ENCODE measurements at places on chromosomes 2 and 18.

- DNase-seq = no peak
Observed at GRCh38 chr2:44086629-44087028, 82.0 kb upstream of the PPM1B start.

DNA sequence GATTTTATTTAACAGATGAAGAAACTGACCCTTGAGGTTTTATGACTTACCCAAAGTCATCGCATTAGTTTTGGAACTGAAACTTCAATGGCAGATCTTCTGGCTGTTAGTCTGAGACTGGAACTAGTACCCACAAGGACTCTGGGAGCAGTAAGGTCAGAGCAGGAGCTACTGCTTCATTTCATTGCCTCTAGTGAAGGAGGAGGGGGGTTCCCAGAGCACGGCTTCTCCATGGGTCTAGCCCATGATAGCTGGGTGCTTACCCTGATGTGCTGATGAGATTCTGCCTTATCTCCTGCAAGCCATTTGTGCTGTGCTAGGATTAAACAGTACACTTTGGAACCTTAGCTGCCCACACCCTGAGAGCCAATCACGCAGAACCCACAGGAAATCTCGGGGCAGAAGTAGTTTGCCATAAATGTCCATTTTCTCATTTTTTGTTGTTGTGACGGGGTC is 5.4 kb upstream of the RNASEH1 start:
- DNase-seq = no peak

GRCh38 chr18:69537183-69537582 is 136.5 kb downstream of the DOK6 start:
- DNase-seq = no peak

DNA sequence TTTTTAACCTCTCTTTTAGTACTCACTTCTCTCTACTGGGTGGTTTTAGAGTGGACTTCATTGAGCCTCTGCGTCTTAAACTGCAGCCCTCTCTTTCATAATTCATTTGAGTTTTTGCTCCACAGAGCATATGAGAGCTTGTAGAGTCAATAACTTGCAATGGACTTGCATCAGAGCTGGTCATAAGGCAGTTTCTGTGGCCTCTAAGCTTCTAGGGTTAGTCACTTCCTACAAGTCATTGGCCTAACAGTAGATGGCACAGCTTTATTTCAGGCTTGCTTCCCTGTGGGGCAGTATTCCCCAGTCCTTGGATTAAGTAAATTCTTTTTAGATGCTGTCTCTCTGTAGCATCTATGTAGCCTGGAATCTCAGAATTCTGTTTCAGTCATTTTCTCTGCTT is 1435.7 kb downstream of the LRP1B start:
- DNase-seq = no peak

GRCh38 chr2:85230679-85231467 is 96.9 kb downstream of the TGOLN2 start:
- DNase-seq = no peak

All from stimulated activated CD4-positive, alpha-beta T cell treated with anti-CD3 and anti-CD28 coated beads, Interleukin-1b, Interleukin-23, amount 100 ng/mL, for 1 hour (primary cell).